ENCODE measurements at places on chromosomes 4 and X.

GRCh38 chr4:6239968-6240367 is 29.7 kb upstream of the WFS1 start:
- no peak for DNase-seq

- no peak for DNase-seq
These were observed 42.3 kb downstream of the NSG1 start for GRCh38 chr4:4428966-4429875.

DNA sequence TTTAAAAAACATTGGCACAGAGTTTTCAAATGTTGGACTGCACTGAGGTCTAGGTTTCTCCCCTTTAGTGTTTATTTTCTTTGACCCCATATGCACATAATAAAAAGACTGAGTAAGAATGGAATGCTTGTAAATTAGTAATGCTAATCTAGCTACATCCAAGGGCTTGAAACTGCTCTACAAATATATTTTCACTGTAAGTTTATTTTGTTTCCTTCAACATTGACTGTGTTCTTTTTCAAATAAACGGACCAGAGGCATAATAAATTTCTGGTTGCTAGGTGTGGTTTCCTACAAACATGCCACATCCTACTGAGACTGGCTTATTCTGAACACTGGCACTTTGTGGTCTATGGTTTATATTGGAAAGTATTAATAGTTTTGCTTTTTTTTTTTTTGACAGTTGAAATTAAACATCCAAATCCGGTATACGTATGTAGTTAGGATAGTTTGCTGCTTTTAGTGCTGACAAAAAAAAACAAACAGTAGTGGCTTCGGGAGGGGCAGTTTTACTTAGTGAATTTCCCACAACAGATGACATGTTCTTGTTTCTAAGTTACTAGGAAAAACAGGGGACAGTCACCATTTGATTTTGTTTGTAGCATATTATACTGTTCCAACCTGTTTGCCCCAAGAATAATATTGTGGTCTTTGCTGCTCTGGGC is 13.2 kb downstream of the CA5B start:
- no peak for DNase-seq

- DNase-seq = no peak
These were observed 8.5 kb upstream of the SETD7 start for GRCh38 chr4:139564502-139564901.

DNA sequence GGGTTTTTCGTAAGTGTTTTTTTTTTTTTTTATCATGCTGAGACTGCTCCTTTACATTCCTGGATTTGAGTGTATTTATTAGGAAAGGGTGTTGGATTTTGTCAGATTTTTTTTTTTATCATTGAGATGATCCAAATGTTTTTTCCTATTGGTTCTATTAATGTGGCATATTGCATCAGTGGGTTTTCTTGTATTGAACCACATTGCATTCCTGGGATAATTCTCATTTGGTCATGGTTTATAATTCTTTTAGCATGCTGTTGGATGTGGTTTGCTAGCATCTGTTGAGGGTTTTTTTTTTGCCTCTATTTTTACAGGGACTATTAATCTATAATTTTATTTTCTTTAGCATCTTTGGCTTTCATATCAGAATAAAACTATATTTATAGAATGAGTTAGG is 28.8 kb downstream of the COL4A5 start:
- DNase-seq = no peak

DNA sequence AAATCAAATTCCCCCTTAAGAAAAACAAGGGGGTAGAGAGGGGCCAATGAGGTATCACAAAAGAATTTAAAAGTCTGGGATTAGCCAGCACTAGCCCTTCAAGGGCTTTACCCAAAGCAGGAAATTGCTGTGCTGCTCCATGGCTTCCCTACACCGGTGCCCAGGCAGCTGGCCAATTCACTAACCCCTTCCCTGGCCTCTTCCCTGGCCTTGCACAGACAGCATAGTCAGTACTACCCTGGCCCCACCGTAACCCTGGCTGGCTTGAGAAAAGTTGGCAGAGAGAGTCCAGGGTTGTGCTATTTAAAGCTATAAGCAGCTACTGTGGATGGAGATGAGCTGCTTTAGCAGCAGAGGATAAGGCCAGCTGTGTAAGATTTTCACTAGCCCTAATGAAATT is 43.1 kb downstream of the ADAMTS3 start:
- DNase-seq = no peak

DNA sequence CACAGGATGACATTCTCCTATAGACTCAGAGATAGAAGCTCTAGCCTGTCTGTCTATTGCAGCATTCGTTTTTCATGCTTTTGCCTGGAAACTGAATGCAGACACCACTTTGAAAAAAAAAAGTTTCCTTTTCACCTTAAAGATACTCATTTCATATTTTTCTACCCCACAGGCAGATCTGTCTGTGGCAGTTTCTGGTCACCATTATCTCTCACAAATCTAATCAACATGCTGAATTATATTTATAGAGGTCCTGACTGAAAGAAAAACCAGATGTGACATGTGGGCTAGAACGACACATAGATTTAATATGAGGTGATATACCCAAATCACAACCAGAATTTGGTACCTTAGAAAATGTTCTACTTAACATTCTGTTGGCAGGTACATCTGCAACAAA is 28.2 kb downstream of the ADGRG4 start:
- no peak for DNase-seq

- no peak for DNase-seq
These were observed 36.0 kb upstream of the CBR4 start for GRCh38 chr4:169045862-169046584.

DNA sequence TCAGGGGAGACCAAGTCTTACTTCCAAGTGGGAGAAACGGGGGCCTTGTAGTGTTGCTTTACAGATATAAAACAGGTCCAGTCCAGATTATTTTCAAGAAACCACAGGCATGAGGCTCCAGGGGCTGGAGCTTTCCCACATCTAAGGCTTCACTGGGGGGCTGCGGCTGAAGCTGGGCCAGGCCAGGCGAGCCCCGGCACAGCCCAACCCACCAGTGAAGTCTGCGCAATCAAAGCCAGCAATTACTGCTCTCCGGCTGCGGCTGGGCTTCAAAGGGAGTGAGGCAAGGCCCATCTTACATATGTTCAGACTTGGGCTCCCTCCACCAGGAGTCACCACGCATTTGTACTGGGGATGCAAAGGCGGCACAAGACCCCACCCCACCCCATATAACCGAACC is 61.7 kb downstream of the HADH start:
- DNase-seq = no peak

- no peak for DNase-seq
These were observed 648 bp downstream of the SYNPO2 start for GRCh38 chr4:118889312-118889691.

DNA sequence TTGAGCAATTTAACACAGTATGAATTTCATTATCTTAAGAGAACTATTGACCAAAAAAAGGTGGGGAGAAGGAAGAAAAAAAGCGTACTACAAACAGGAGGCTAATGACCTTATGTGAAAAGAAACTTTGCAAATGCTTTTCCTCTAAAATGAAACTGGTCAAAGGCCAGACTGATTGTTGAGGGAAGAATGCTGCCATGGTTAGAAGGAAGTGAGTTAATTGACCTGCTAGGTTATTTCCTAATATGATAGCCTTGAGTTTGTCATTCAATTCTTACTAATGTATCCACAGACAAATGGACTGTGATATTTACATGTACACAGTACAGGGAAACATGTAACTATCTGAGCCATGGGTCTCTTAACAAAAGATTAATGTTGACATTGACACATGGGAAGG is 132.8 kb downstream of the PCDH19 start:
- no peak for DNase-seq

GRCh38 chr4:156515295-156515694 is 456.3 kb downstream of the PDGFC start:
- DNase-seq = no peak

DNA sequence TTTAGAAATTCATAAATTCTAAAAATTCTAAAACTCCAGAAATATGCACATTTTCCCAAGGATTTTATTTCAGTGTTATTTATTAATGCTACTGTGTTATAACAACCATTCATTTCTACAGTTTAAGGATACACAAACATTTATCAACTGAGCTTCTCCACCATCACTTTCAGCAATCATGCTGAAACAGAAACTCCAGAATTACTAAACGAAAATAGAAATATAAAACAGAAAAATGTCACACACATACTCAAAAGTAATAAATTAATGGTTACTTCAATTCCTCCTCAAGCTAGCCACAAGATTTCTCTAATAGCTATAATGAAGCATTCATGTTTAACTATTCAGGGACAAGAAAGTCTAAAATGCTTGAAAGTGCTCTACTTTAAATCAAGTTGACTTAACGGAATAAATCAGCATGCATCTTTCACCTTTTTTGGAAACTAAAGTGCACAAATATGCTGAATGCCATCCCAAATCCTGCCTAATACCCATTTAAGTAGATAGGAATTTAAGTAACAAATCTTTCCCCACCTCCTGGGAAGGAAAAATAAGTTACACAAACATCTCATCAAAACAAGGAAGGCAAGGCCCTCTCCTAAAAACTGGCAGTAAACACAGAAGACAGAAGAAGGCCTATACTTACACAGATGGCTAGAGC is 563 bp downstream of the FAM13A start:
- DNase-seq = no peak

DNA sequence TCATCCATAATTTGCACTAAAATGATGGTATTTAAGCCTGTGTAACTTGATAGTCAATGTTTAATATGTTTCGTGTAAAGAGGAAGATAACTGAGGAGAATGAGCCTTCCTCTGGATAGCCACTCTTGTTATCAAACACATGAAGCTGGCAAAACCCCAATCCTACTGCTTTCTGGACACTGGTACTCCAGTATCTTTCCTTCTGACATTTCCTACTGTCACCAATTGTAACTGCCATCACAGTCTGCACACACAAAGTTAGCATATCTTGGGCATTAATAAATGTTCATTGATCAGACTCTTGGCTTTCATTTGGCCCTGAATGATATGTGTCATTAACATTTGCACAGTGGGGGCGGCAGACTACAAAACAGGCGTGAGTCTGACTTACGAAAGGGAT is 419.1 kb downstream of the TMA16 start:
- no peak for DNase-seq

DNA sequence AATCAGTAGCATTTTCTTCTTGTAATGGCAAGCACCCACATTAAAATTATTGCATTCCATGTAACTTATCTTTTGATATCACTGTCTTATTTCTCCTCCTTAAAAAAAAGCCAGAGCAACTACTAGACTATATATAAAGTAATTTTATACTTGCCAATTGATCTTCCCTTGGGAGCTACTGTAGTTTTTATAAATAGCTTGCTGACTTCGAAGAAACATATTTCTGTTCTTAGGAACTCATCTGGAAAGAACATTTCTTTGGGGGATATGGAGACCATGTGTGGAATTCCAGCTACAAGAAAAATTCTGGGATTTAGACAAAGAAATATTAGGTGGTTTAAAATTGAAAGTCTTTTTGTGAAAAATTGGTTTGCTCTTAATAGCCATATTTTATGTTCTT is 94.9 kb downstream of the BMPR1B start:
- DNase-seq = no peak

DNA sequence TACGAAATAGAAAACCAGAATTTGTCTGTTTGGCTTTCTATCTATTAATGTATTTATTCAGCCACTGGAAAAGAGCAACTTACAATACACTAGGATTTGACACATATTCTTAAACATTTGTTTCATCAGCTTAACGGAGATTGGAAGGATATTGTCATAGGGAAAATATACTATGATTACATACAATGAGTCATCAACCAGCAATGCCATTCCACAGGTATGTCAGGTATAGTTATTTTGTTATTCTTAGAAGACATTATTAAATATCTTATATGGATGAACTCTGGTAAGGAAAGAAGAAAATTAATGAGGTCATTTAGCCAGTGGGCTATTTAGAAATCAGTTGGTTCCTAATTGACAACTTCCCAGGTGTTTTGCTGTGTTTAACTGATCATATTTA is 926.6 kb downstream of the STIM2 start:
- no peak for DNase-seq

DNA sequence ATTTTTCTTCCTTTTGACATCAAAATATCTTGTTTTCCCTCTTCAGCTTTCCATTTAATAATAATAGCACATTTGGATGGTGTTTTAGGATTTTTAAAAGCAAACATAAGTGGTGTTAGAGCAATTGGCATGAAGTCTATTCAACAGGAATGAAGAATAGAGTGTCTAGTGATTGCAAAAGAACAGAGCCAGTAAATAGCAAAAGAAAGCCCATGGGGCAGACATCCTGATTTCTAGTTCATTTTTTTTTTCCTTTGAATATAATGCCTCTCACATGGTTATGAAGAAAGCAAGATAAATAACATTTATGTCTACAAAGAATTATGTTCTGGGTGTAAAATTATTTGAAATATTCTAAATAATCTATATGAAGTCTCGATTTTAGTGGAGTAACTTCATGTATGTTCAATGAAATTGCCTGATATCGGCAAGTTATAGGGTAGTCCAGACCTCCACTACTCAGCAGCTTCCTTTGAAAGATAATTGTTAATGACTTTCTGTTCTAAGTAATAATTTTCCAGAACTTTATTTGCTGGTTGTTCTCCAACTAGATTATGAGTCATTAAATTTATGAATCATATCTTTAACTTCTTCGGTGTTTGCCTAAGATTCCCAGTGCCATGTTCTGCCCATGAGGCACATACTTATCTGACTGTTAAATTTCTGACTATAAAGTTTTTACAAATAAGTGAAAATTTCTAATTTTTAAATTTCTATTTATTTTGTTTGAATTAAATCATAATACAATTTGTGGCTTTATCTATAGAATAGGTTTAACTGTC is 587.9 kb downstream of the TLL1 start:
- DNase-seq = no peak

Measured in endothelial cell (in vitro differentiated cells).